Muscle of arm (tissue), 14 donors: ENCODE measurements at places on chromosomes 12 and 14. TPM values are rescaled to one million over a fixed set of nuclear protein-coding genes. Genes with fewer than 3 reads are reported as not detected.

The HOXC4 gene
- polyA plus RNA-seq: 25.6 TPM

- DNase-seq: no peak
Measured at GRCh38 chr12:27723212-27723611, 12.6 kb downstream of the MRPS35 start.

DNA sequence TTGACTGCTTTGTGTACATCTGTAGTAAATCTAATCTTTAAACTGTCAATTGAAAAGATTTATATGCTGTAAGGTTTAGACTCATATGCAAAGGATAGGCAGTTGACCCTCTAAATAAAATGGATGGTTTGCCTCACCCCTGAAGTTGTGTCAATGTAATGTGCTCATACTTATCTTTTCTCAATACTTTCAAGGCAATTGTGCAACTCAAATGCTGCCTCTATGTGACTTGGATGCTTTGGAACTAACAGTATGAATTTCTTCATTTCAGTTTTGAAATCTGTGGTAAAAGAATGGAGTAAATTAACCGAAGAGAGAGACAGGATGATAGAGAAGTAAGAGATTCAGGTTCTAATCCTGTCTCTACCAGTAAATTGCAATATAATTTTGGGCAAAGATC lies 9.7 kb downstream of the PDE6H start:
- no peak for DNase-seq

DNA sequence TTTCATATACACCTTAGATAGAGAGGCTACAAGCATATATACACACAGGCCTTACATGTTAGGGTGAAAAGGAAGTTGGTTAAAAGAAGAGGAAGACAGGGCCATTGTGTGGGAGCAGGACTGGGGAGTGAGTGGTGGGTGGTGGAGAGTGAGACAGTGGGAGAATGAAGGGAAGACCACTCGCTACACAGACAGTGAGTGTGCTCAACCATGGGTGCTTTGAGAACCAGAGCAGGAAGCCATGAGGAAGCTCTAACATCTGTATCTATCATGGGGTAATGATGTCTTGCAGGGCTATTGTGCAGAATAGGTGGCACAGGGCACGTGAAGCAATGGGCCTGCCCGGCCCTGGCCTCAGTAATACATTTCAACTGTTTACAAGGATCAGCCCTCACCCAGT lies 11.4 kb upstream of the KRT74 start:
- DNase-seq: no peak

- no peak for DNase-seq
Measured at GRCh38 chr14:20388159-20388558, 25.1 kb downstream of the TEP1 start.

DNA sequence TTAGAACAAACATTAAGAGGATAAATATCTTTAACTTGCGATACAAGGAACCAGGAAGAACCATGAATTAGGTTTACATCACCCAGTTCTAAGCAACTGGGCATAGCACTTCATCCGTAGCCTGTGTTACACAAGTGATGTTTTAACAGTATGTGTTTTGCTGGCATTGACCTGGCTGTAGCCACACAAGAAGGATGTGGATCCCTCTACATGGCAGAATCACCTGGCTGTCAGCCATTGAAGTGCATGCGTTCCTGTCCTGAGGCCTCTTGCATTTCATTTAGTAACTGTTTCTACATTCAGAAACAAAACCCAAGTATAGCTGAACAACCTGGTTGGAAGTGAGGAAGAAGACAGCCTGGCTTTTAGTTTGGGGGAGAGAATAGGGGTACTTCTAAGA lies 72.2 kb downstream of the TGFB3 start:
- no peak for DNase-seq

DNA sequence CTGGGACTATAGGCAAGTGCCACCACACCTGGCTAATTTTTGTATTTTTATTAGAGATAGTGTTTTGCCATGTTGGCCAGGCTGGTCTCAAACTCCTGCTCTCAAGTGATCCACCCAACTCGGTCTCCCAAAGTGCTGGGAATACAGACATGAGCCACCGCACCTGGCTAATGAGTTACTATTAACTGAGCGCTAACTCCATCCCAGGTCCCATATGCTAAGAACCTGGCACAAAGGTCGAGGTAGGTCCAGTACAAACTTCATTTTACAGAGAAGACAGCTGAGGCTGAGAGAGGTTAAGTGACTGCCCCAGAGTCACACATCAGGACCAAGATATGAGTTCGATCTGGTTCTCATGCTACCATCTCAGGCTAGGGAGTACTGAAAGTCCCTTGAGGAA lies 4.5 kb upstream of the PLA2G1B start:
- no peak for DNase-seq

GRCh38 chr14:23042162-23042965 lies at the start of gene PSMB11:
Gene PSMB11, plus strand, starts transcription at chr14:23042212. Its CDS starts 14 bp downstream, at chr14:23042226.
- DNase-seq: no peak
